ENCODE measurements at places on chromosomes 16 and 17.
A peak's percentile ranks its signal among the peaks of the same experiment; 100 is the strongest.

DNA sequence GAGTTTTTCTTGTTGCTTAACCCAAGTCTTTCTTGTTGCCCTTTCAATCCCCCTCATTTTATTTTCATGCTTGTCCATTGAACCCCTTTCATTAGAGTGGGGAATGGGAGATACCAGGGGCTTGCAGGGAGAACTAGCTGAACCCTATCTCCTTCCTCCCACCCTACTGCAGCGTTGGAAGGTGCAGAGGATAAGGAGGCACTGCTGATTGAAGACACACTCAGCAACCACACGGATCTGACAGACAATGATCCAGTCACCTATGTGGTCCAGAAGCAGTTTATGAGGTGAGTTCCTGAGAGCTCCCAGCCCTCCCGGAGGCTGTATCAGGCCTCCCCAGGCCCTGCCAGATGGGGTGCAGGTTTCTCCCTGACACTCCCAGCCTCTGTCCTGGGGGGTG, 32.5 kb downstream of the ANKRD40 start:
- DNase-seq = no peak
- no peak overlapping the region for H3K27ac ChIP-seq
- H3K27me3 ChIP-seq = peaks cover 8% of the 10 kb centered on the region
- no peak overlapping the region for H3K4me3 ChIP-seq
- H3K4me1 ChIP-seq = no peaks in the 10 kb centered on the region

- H3K27me3 ChIP-seq = no peaks in the 10 kb centered on the region
- peak overlapping the region; percentile 55 for H3K27ac ChIP-seq
- H3K4me3 ChIP-seq = peak overlapping the region; percentile 22
- H3K4me1 ChIP-seq = peaks cover 29% of the 10 kb centered on the region
- no peak for DNase-seq
Observed at GRCh38 chr16:1545044-1546040, 11.9 kb downstream of the TMEM204 start.

GRCh38 chr16:17251496-17251895, 219.3 kb downstream of the XYLT1 start:
- no peaks in the 10 kb centered on the region for H3K27me3 ChIP-seq
- no peak overlapping the region for H3K4me3 ChIP-seq
- peaks cover 13% of the 10 kb centered on the region for H3K4me1 ChIP-seq
- DNase-seq = no peak

DNA sequence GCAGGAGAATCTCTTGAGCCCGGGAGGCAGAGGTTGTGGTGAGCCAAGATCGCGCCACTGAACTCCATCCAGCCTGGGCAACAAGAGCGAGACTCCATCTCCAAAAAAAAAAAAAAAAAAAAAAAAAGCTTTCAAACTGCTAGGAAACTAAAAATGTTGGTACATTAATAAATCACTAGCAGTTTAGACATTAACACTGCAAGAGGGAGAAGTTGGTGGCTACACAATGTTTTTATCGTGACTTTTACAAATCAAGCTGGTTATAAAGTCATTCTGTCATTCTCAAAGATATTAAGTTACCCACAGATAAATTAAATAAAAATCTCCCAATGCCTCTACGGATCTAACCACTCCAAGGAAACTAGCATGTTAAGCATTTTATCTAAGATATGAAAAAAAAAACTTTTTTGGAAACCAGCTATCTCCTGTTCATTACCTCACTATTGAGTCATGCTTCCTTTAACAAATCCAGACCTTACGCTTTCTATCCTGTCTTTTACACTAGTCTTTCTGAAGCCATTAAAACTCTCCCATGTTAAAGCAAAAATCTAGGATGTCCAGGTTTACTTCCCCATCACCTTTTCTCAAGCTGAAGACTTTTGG, 85.9 kb upstream of the SMURF2 start:
- no peak overlapping the region for H3K4me3 ChIP-seq
- H3K27me3 ChIP-seq = no peaks in the 10 kb centered on the region
- H3K27ac ChIP-seq = no peak overlapping the region
- peaks cover 17% of the 10 kb centered on the region for H3K36me3 ChIP-seq

GRCh38 chr17:57235124-57235523, 21.2 kb upstream of the MSI2 start:
- peaks cover 23% of the 10 kb centered on the region for H3K27me3 ChIP-seq
- H3K36me3 ChIP-seq = no peaks in the 10 kb centered on the region
- no peak for DNase-seq
- no peak overlapping the region for H3K4me3 ChIP-seq
- H3K4me1 ChIP-seq = no peaks in the 10 kb centered on the region

DNA sequence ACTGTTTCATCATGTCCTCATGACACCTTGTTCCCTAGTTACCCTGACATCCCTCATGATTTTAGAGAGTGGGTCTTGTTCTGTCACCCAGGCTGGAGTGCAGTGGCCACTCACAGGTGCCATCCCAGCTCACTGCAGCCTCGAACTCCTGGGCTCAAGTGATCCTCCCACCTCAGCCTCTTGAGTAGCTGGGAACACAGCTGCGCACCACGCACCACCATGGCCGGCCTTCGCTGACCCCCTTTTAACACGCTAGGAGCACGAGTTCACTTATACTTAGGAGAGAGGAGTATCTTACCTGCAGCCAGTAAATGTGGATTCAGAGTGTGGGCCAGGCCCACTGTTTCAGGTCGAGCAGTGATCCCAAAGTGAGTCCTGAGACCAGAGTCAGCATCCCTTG, 21.4 kb downstream of the NT5M start:
- no peaks in the 10 kb centered on the region for H3K36me3 ChIP-seq
- H3K4me3 ChIP-seq = no peak overlapping the region
- H3K27ac ChIP-seq = no peak overlapping the region
- no peak for DNase-seq
- no peaks in the 10 kb centered on the region for H3K4me1 ChIP-seq

- H3K27ac ChIP-seq = no peak overlapping the region
- H3K4me1 ChIP-seq = peaks cover 13% of the 10 kb centered on the region
- H3K27me3 ChIP-seq = peaks cover 2% of the 10 kb centered on the region
- no peak for DNase-seq
Observed at GRCh38 chr17:43312011-43312410, 78.2 kb upstream of the RNU2-1 start.

DNA sequence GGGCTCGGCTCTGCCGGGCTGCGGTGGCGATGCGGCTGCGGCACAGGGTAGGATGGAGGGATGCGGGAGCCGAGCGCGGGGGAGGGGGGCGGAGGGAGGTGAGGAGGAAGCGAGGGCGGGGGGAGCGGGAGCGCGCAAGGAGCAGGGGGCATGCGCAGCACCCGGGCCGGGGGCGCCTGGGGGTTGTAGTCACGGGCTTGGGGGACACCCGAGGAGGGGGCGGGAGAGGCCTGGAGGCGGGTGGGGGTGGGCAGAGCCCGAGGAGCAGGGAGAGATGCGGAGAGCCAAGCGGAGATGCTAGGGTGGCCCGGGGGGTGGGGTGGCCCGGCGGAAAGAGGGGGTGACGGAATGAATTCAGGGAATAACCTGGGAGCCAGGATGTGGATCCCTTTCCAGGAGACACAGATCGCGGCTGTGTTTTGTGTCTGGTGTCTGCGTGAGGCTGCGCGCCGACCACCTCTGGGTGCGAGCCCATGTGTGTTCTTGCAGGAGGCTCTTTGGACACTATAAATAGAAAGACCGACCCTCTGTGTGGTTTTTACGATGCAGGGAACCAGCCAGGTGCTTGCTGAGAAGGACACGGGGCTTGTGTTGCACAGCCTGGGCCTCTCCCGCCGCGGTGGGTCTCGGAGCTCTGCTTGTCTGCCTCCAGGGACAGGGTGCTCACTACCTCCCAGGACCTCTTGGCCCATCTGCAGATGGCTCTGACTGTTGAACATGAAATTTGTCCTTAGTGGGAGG, at the start of gene STX1B:
STX1B (minus strand) TSS at position 54 of the 741 bp plus-strand sequence. CDS start 242 bp downstream, outside the sequence.
- peaks cover 49% of the 10 kb centered on the region for H3K27me3 ChIP-seq
- DNase-seq = peak; percentile 17
- peak within 1 kb of the TSS; percentile 55 for H3K4me3 ChIP-seq
- H3K4me1 ChIP-seq = peaks cover 5% of the 10 kb centered on the region
- no peaks in the 10 kb centered on the region for H3K36me3 ChIP-seq
- peak within 1 kb of the TSS; percentile 48 for H3K27ac ChIP-seq

- peak overlapping the region; percentile 12 for H3K4me3 ChIP-seq
- H3K36me3 ChIP-seq = peaks cover 5% of the 10 kb centered on the region
- peak; percentile 17 for DNase-seq
- H3K27me3 ChIP-seq = peaks cover 8% of the 10 kb centered on the region
- H3K4me1 ChIP-seq = peaks cover 35% of the 10 kb centered on the region
Observed at GRCh38 chr17:68383443-68384321, 73.6 kb downstream of the WIPI1 start.

- peak; percentile 50 for DNase-seq
- no peak overlapping the region for H3K4me3 ChIP-seq
- H3K36me3 ChIP-seq = no peaks in the 10 kb centered on the region
- H3K27me3 ChIP-seq = peaks cover 42% of the 10 kb centered on the region
- peaks cover 5% of the 10 kb centered on the region for H3K4me1 ChIP-seq
Observed at GRCh38 chr16:68445458-68445857, 2.9 kb downstream of the SMPD3 start.

GRCh38 chr16:50326264-50326663, 42.5 kb downstream of the BRD7 start:
- no peak for DNase-seq

DNA sequence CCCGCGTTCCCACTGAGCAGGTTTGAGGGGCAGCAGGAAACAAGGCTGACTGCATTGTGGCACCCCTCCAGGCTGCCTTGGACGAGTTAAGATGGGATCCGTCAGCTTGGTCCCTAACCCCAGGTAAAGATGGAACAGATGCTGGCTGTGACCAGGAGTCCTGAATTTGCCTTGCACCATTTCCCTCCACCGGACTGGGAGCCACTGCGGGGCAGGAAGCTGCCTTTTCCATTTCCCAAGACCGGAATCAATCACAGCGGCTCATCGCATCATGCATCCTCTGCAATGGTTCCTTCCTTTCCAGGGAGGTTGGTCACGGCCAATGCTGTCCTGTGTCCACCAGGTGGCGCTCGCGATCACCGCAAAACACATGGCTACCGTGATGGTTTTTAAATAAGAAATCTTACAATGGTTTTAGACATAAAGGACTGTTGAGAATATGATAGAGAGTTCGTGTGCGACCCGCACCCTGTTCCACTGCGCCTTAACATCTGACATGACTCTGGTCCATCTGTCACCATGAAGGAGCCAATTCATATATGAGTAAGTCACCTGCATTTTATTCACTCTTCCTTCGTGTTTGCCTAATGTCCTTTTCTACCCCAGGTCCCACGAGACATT, 6.8 kb upstream of the MEAK7 start:
- peak overlapping the region; percentile 49 for H3K27ac ChIP-seq
- peak; percentile 73 for DNase-seq
- no peaks in the 10 kb centered on the region for H3K27me3 ChIP-seq
- H3K4me3 ChIP-seq = peak overlapping the region; percentile 38
- H3K36me3 ChIP-seq = peaks cover 8% of the 10 kb centered on the region
- peaks cover 72% of the 10 kb centered on the region for H3K4me1 ChIP-seq

- H3K27me3 ChIP-seq = peaks cover 5% of the 10 kb centered on the region
- H3K36me3 ChIP-seq = no peaks in the 10 kb centered on the region
- peaks cover 57% of the 10 kb centered on the region for H3K4me1 ChIP-seq
- H3K4me3 ChIP-seq = no peak overlapping the region
- peak overlapping the region; percentile 57 for H3K27ac ChIP-seq
Observed at GRCh38 chr17:37698132-37698910, 46.5 kb downstream of the HNF1B start.

DNA sequence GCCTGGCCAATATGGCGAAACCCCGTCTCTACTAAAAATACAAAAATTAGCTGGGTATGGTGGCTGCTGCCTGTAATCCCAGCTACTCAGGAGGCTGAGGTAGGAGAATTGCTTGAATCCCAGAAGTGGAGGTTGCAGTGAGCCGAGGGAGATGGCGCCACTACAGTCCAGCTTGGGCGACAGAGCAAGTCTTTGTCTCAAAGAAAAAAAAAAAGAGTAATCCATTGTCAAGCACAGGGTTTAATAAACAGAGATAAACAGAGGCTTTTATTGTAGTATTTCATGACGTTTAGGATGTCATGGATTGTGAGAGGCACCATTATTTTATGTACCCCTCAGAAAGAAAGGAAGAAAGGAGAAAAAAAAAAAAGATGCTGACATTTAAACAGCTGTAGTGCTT, 75.2 kb upstream of the RNU2-1 start:
- peaks cover 6% of the 10 kb centered on the region for H3K4me1 ChIP-seq
- peak overlapping the region; percentile 12 for H3K27ac ChIP-seq
- peaks cover 2% of the 10 kb centered on the region for H3K27me3 ChIP-seq

Data from activated T-helper 1 cell treated with anti-CD3 and anti-CD28 coated beads, Interleukin-12 subunit alpha, Interleukin-12 subunit beta, Interleukin-2, Interleukin-4 antibody, amounts not matched to agents 30 ng/mL and 10 ng/mL and 1 ng/mL, durations not matched to agents 14 hours and 24 hours and 36 hours (primary cell).